NCI-H524 treated with DMSO at 0.1 percent for 48 hours (cell line): ENCODE measurements at places on chromosomes 13 and 19.

DNA sequence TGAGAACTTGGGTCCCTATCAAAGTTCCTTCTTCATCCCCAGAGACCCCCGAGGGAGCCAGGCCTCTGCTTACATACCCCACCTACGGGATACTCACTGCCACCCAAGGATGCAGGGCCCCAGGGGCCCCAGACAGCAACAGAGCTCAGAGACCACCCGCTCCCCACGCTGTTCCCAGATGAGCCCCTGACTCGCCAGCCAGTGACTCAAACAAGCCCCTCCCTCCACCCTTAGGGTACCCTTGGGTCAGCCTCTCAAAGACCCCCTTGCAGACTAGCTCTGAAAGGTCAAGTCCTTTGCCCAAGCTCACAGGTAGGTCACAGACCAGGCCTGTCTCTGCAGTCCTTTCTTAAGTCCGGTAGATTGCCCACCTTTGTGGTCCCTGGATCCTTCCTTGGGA is 45.7 kb downstream of the CD320 start:
- DNase-seq: no peak

DNA sequence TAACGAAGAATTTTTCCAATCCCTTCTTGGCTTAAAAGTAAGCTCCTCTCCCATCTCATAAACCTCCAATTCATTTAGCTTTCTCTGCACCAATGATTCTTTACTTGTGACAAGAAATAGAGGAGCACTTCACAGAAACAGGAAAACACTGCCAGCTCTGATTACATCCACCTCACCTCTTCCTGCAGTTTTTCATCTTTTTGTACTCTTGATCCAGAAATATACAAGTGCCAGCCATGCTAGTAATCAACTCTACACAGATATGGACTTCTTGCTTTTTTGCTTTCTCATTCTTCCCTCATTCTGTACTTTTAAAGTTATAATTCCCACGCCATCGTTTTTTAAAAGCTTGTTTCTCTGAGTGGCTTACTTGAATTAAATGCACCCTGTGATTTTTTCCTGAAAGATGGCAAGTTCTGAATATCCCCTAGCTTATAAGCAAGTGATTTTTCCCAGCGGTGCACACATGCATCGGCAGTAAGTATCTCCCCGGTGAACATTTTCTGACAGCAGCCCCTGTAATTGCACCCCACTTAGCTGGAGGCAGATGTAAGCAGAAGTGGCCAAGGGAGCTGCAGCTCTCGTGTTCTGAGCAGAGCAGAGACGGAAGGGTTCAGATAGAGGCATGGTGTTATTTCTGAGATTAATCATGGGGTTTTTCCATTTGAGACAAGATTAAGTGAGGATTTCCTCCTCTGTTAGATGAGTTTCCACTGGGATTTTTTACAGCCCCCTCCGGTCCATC is 340.7 kb downstream of the SLC7A1 start:
- no peak for DNase-seq

DNA sequence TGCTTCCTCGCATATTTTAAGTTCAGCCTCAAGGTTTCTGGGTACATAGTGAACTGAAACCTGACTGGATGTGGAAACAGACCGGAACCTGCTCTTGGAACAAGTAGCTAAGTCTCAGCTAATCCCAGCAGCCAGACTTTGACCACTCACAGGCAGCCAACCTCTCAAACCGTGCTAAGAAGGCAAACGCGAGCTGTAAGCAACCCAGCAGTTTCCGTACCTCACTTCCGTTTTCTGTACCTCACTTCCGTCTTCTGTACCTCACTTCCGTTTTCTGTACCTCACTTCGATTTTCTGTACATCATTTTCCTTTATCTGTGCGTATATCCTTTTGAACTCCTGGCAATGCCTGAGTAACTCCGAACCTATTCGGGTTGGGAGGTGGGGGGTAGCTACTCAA is 96.8 kb downstream of the SUCLA2 start:
- no peak for DNase-seq

- no peak for DNase-seq
These were observed 15.9 kb downstream of the NHLRC3 start for GRCh38 chr13:39054112-39054511.

- no peak for DNase-seq
These were observed 11.0 kb downstream of the FRY start for GRCh38 chr13:32042551-32042950.

DNA sequence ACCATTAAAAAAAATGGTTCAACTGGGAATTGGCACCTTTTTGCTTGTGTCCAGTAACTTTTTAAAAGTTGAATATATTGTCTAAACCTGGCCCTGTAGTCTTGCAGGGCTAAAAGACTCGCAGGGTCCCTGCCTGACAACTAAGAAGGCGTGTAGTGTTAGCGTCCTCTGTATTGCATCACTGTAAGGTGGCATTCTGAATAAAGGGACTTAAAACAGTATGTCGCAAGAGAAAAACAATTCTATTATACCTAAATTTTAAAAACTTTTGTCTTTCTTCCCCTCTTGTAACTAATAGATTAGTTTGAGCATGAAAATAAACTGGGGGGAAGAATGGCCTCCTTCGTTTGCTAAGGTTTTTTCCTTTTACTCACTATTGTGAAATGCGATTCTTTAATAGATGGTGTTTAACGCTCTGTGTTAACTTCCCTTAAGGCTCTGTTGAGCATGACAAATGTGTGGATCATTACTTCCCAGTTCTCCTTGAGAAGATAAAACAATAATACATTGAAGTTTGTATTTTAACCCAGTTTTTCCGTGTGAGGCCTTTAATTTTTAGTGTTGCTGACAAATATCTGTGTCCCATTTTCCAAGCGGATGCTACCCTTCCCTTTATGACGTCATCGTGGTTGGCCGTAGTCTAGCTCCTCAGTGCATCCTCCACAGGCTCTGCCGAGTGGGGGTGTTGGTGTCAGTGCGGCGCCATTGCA is 134.6 kb downstream of the KATNAL1 start:
- DNase-seq: no peak

- no peak for DNase-seq
These were observed 1.3 kb downstream of the ARHGAP45 start for GRCh38 chr19:1068009-1069001.

GRCh38 chr13:22893777-22894176 is 287.0 kb upstream of the SGCG start:
- no peak for DNase-seq
